Naive thymus-derived CD8-positive, alpha-beta T cell (primary cell): ENCODE measurements at places on chromosomes 3 and 15. TPM values are rescaled to one million over a fixed set of nuclear protein-coding genes. Genes with fewer than 3 reads are reported as not detected.

- H3K27ac ChIP-seq: no peak overlapping the region
- H3K4me1 ChIP-seq: no peaks in the 10 kb centered on the region
- no peak overlapping the region for H3K4me3 ChIP-seq
These were observed 83.4 kb upstream of the NANOGP8 start for GRCh38 chr15:35168464-35168863.

DNA sequence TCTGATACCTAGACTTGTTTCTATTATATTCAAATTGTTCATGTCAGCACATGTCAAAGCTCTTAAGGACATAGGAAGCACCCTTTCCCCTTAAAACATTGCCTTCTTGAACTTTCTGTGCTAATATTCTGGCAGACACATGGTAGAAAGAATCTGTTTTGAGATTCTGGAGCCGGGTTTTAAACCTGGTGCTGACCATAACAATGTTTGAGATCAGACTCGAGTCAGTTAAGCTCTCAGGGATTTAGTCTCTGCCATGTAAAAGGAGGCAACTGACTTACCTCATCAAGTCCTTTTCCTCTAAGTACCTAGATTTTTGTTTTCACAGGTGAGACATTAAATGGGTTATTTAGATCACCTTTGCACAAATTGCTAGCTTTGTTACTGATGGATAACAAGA lies 38.9 kb downstream of the RBMS3 start:
- no peak for DNase-seq
- no peak overlapping the region for H3K27ac ChIP-seq
- H3K27me3 ChIP-seq: no peaks in the 10 kb centered on the region
- no peaks in the 10 kb centered on the region for H3K36me3 ChIP-seq
- no peak overlapping the region for H3K4me3 ChIP-seq

GRCh38 chr3:188241883-188242282 lies 87.9 kb downstream of the LPP start:
- no peak overlapping the region for H3K27ac ChIP-seq
- peaks cover 11% of the 10 kb centered on the region for H3K4me1 ChIP-seq
- H3K36me3 ChIP-seq: no peaks in the 10 kb centered on the region
- no peak for DNase-seq
- H3K27me3 ChIP-seq: no peaks in the 10 kb centered on the region

DNA sequence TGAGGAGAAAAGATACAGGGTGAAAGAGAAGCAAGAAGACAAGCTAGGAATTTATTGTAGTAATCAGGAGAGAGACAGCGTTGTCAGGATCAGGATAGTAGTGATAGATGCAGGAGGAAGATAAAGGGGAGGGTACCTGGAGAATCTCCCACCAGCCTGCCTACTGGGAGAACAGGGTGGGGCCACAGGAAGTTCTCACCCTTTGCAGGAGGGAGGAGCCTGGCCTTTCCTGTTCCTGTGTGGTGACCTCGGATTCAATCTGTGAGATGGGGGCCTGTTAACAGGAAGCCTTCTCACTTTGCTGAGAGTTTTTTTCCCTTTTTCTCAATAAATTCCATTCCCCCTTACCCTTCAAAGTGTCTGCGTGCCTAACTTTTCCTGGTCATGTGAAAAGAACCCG lies 37.6 kb downstream of the GMPS start:
- H3K36me3 ChIP-seq: peaks cover 77% of the 10 kb centered on the region
- peaks cover 12% of the 10 kb centered on the region for H3K4me1 ChIP-seq
- H3K27me3 ChIP-seq: no peaks in the 10 kb centered on the region

The ACTC1 gene
- not detected for total RNA-seq

The EOGT gene
- total RNA-seq: 17.4 TPM
